ENCODE measurements at places on chromosomes 1 and 21.

DNA sequence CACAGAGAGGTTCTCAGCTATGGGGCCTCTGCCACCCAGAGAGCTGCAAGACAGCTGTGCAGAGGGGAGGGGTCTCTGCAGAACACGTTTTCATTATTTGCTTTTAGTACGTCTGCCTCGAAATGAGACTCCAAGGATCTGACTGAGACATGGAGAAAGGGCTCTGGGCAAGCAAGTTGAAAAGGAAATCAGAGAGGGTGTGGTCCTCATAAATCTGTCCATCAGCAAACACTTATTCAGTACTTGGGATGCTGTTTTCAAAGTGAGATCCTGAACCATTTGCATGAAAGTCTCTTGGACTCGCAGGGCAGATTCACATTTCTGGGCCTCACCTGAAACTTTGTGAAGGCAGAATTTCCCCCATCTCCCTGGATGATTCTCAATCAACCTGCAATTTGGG, 197.4 kb upstream of the GALNT2 start:
- no peak for DNase-seq

DNA sequence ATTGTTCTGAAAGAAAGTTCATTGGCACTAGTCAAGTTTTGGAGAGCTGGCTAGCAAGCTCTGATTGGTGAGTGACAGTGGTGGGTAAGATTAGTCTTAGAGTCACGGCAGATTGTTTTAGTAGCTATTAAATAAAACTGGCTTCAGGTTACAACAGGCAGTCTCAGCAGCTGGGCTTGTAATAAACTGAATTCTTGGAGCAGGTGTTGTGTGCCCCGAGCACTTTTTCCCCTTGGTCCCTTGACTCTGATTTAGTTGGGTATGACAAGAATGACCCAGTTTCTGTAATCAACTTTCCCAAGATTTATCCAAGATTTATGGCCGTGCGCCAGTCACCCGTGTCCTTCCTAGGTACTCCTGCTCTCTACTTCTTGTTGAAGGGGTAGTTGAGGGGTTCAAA, 40.2 kb downstream of the TBCE start:
- no peak for DNase-seq

- no peak for DNase-seq
Observed at GRCh38 chr1:234118911-234119310, 214.4 kb downstream of the SLC35F3 start.

DNA sequence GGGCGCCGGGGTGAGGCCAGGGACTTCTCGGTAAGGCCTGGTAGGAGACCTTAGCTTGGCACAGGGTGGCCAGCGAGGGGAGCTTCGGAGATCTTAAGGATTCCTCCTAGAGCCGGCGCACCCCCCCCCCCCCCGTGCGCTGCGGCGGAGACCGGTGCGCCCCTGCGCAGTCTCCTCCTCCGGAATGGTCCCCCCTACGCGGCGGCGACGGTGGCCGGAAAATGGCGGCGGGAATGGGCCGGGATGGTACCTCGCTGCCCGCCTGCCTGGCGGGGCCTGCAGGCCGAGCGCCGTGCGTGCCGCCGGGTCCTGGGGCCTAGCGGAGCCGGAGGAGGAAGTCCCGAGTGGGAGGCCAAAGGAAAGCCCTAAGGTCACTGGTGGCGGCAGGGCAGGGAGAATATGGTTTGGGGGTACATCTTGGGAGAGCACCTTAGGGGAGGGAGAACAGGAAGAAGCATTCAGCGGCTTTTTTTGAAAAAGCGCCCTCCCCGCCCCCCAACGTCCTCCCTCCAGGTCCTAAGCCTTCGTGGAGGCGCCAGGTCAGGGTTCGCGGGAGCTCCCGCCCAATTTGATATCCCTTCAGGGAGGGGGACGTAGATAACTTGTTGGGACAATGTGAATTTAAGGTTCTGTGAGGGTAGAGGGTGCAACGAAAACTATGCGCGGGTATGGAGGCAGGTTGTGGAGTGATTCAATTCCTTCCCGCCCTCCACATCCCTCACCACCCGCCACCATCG, 429 bp downstream of the SRRM1 start:
- no peak for DNase-seq

GRCh38 chr1:21620496-21620895, 48.7 kb downstream of the RAP1GAP start:
- DNase-seq: no peak

DNA sequence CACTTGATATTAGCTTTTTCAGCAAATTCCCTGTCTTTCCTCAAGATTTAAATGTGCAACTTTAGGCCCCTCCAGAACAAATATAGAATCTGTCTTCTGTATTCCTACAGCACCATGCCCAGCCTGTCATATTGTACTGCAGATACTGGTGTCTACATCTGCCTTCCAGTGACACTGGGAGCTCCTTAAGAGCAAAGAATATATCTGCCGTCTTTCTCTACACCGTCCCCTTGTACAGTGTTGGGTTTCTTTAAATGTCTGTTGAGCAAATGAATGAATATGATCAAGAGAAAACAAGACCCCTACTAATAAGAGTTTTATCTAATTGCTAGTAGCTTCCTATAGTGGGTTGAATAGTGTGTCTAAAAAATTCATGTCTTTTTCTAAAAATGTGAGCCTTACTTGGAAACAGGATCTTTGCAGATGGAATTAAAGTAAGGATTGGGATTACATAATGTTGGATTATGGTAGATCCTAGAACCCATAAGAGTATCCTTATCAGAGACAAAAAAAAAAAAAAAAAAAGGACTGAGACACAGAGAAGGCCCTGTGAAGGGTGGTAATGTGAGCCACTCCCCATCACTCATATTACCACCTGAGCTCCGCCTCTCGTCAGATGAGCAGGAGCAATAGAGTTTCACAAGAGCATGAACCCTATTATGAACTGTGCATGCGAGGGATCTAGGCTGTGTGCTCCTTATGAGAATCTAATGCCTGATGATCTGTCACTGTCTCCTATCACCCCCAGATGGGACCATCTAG, 128.6 kb downstream of the FAF1 start:
- no peak for DNase-seq

DNA sequence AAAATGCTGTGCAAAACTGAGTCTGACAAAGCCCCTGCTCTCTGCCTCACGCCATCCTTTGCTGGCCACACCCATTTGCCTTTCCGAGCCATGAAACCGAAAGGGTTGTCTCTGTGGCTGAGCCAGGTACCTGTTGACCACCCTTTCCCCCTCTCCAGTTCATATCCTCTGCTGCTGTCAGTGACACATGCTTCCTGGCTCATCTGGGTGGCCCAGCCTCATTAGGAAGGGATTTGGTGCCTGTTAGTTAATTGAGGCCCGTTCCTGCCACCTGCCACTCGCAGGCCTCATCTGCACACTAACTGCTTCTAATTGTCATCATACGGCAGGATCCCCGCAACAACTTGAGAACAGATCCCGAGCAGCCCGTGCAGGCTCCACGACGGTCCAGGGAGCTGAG, 79.2 kb downstream of the OLIG1 start:
- DNase-seq: no peak

GRCh38 chr1:110223581-110223980, 13.5 kb downstream of the KCNC4 start:
- DNase-seq: no peak

DNA sequence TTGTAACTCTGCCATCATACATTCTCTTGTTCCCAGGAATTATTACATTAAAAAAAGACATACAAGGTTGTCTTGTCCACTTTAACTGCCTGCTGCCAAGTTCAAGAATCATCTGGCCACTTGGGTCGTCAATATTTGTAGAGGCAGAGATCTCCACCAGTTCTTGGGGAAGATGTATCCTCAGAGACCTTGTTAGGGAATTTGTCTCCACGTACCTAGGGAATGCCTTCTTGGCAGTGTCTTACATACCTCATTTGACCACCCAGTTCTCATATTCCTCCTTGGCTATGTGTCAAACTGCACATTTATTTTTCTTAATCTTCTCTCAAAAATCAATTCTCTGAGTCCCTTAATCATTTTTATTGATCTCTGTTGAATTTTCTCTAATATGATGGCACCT, 266.0 kb downstream of the SPATA17 start:
- DNase-seq: no peak

GRCh38 chr21:46097336-46098293, at the start of gene COL6A2:
Gene COL6A2, plus strand, starts transcription at chr21:46098112.
- DNase-seq: peak; percentile 12

DNA sequence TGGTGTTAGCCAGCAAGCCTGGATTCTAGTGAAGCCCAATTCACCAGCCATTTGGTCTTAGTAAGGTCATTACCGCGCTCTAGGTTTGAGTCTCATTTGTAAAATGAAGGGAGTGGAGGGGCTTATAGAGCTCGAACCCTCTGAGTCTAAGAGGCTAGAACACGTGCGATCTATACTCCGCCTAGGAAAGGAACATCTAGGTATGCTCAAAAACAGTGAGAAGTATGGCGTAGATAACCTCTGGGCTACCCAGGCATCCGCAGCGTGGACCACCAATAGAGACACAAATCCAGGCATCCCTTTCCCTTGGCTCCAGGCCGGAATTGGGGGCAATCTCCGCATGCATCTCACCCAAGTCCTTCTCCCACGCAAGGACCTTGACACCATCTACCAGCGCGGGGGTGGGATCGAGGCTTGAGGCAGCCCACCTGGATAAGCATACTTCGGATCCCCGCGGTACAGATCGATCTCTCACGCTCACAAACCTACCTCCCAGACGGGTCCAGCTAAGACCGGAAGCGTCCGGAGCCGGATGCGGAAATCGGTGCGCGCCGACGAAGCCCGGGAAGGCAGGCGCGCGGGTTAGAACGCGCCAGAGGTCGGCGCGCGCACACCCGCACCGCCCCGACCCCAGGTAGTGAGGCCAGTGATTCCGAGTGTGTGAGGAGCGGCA, at the start of gene METTL25B:
Gene METTL25B (plus strand): TSS at position 544 of the 673 bp plus-strand sequence. CDS start 636 bp downstream, outside the sequence.
- peak; percentile 87 for DNase-seq

DNA sequence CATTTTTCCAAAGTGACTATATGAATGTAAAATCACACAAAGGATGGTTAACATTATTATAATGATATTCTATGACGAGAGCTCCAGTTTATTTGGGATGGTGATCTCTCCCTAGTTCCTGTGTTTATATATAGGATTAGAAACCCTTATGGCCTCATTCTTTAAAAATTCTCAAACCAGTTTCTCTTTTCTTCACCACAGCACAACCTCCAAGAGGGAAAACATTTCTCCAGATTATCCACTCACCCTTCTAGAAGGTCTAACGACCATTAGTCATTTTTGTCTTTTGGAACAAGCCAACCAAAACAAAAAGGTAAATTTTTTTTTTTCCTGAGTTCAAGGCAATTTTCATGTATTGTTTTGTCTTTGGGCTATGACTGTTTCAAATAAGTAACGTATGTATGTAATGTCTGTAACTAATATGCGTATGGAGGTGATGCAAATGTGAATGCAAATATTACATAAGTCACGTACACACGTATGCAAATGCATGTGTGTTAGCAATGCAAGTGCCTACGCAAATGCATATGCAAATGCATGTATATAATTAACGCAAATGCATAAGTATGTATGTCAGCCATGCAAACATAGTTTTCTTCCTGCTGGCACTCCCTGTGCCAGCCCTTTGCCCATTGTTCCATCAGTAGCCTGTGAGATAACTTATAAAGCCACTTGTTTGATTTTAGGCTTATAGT, 72.5 kb upstream of the MORC3 start:
- DNase-seq: no peak

- DNase-seq: no peak
Observed at GRCh38 chr1:207812778-207813511, 61.1 kb downstream of the CD46 start.

DNA sequence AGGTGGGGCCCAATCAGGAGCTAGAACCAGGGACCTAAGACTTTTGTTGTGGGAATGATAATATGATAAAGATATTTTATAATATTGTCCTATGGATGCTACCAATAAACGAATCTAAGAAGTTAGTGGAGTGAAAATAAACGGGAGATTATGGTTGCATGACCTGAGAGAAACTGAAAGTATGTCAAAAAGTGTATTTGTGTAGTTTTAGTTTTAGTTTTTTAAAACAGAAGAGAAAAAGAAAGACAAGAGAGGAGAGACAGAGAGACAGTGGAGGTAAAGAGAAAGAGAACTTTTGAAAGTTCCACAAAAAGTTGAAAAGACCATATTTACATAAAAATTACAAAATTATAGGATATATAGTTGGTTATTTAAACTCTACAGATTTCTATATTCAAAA, 64.1 kb upstream of the TMPRSS15 start:
- no peak for DNase-seq

GRCh38 chr1:84876353-84876752, 16.7 kb downstream of the LPAR3 start:
- DNase-seq: peak; percentile 24

- no peak for DNase-seq
Observed at GRCh38 chr1:200337410-200337809, 72.4 kb downstream of the ZNF281 start.
